ENCODE measurements at places on chromosomes 7 and 10.

GRCh38 chr10:30701451-30702173 lies 72.1 kb upstream of the LYZL2 start:
- peak; percentile 23 for DNase-seq

GRCh38 chr7:47552621-47553020 lies 29.3 kb downstream of the TNS3 start:
- DNase-seq, result no peak

GRCh38 chr7:153193144-153193595 lies 433.6 kb downstream of the ACTR3B start:
- DNase-seq, result no peak

DNA sequence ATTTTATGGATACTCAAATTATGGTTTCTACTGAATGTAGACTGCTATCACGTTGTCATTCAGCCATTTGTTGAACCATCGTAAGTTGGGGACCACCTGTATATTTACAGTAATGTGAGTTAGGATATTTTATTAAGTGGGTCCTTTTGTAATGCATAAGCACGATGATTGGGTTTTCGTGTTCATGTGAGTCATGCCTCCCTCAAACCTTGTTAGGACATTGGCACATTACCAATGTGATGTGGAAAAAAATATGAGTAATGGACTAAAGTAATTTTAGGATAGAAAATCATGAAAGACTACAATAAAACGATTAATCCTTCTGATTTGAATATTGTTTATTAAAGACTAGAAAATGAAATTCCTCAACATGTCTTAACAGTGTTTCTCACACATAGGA lies 8.7 kb downstream of the SMC3 start:
- no peak for DNase-seq

- no peak for DNase-seq
These were observed 161.1 kb upstream of the SVIL start for GRCh38 chr10:29795850-29796249.

All from activated T-helper 1 cell treated with anti-CD3 and anti-CD28 coated beads, Interleukin-2, amount 50 U/mL, for 16 hours (primary cell).